ENCODE measurements at places on chromosomes 1 and 21.

DNA sequence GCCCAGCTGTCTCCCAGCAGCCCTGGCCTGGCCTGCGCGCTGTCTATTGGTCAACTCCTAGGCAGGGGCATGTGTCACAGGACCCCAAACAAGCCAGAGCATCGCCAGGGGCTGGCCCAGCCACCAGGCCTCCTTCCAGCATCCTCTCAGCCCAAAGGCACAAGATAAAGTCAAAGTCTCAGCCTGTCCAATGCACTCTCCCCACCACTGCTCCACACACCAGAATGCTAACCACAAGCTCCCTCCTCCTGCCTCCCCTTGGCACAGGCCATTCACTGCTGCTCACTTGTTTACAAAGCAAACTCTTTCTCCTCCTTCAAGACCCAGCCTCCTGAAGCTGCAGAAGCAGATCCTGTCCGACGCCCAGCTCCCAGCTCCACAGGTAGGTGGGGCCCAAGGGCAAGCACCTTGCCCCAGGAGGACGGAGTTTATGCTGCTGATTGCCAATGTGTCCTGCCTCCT, 133.4 kb downstream of the DMRTB1 start:
- H3K4me3 ChIP-seq = no peak overlapping the region
- peaks cover 9% of the 10 kb centered on the region for H3K4me1 ChIP-seq

- H3K4me3 ChIP-seq = no peak overlapping the region
- H3K36me3 ChIP-seq = no peaks in the 10 kb centered on the region
- no peak for DNase-seq
- H3K27me3 ChIP-seq = peaks cover 59% of the 10 kb centered on the region
- no peak overlapping the region for H3K27ac ChIP-seq
- H3K4me1 ChIP-seq = peaks cover 6% of the 10 kb centered on the region
Observed at GRCh38 chr1:36699113-36699911, 216.6 kb upstream of the CSF3R start.

DNA sequence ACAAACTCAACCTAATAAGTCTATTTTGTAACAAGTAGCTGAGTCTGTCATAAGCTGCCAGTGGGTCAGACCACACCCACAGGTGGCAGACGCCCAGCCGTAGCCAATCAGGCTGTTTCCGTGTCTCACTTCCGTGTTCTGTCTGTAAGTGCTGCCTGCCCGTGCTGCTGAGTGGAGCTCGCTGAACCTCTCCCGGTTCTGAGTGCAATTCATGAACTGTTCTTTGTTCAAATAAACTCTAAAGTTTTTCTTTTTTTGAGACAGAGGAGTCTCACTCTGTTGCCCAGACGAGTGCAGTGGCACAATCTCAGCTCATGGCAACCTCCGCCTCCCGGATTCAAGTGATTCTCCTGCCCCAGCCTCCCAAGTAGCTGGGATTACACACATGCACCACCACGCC, 25.1 kb downstream of the POFUT2 start:
- peaks cover 48% of the 10 kb centered on the region for H3K36me3 ChIP-seq
- peaks cover 17% of the 10 kb centered on the region for H3K27me3 ChIP-seq
- no peaks in the 10 kb centered on the region for H3K4me1 ChIP-seq
- no peak overlapping the region for H3K27ac ChIP-seq
- DNase-seq = peak; percentile 60
- H3K4me3 ChIP-seq = no peak overlapping the region

DNA sequence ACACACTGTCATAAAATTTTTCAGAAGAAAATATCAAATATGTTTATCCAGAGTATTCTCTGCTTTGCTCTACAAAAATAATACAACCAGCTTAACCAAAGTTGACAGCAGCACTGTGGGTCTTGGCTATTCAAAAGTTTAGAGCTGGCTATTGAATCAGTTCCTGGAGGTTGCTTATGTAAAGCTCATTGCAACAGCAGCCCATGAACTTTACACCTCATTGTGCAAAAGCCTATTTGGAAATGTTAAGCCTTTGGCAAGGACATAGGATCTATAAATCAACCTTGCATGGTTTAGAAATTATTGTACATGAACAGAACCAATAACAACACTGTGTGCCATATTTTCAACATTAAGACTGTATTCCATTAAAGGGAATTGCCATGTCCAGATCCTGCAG, 714.9 kb downstream of the ADGRL2 start:
- H3K4me1 ChIP-seq = no peaks in the 10 kb centered on the region
- no peak overlapping the region for H3K4me3 ChIP-seq
- H3K36me3 ChIP-seq = no peaks in the 10 kb centered on the region
- no peaks in the 10 kb centered on the region for H3K27me3 ChIP-seq
- H3K27ac ChIP-seq = no peak overlapping the region

DNA sequence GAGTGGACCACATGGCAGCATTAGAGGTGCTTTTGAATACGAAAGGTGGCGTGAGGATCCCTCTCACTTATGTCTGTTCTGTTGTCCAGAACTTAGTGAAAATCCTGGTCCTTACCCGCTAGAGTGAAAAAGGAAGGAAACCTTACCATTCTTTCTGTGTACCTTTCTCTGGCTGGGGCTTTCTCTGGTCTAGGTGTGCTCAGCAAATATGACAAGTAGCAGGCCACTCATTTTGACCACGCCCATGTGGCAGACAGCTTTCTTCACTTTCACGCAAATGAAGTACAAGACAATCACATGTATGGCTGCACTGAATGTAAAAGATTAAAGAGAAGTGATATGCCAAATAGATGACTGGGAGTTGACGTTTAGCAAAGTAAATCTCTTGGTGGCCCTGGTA, 131.9 kb downstream of the FGGY start:
- H3K4me3 ChIP-seq = no peak overlapping the region
- no peaks in the 10 kb centered on the region for H3K36me3 ChIP-seq
- no peak overlapping the region for H3K27ac ChIP-seq
- H3K4me1 ChIP-seq = peaks cover 19% of the 10 kb centered on the region

DNA sequence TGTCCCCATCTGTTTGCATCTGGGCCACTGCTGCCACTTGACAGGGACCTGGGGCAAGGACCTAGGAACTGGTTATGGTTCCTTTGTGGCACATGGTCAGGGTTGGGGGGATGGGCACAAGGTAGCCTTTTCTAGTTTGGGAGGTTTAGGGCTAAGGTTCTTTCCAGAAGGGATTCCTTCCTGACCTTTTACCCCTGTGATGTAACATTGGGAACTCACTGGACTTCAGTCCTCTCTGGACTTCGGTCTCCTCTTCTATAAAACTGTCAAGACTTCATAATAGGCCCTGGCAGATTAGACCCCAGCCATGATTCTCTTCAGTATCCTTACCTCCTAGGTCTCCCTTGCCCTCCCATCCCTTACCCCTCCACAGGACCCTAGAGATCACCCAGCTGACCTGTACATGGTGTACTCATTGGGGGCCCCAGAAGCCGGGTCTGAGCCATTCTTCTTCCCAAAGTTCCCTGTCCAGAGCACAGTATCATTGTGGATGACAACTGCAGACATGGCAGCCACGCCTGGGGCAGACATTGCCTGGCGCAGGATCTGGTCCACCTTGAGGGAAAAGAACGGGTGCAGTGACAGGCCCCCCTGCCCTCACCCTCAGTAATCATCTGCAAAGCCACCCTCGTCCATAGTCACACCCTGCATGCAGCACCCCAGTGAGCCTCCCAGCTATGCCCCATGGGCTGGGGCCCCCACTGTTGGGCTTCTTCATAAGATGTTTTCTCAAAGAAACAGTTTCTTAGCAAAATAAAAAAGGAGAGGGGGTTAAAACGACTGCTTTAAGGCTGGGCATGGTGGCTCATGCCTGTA, 12.9 kb downstream of the LACTBL1 start:
- no peaks in the 10 kb centered on the region for H3K4me1 ChIP-seq
- H3K36me3 ChIP-seq = no peaks in the 10 kb centered on the region
- no peak for DNase-seq
- H3K4me3 ChIP-seq = no peak overlapping the region
- peaks cover 25% of the 10 kb centered on the region for H3K27me3 ChIP-seq

DNA sequence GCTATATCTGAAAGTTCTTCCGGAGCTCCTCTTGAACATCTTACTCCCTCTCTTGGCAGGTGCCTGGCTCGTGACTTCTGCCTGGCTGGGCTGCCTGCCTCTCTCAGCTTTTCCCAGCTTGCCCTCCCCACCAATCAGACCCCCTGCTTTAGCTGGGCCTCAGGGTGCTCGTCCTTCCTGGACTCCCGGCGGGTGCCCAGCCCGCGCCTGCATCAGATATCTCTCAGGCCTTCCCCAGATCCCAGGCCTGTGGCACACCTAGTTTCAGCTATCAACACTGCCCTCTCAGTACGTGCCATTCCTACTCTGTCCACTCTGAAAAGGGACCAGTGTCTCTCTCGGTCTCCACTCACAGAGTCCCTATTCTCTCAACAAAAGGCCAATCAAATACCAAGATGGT, 96.5 kb upstream of the CLDN14 start:
- peaks cover 11% of the 10 kb centered on the region for H3K27me3 ChIP-seq
- no peaks in the 10 kb centered on the region for H3K4me1 ChIP-seq
- H3K4me3 ChIP-seq = no peak overlapping the region
- DNase-seq = no peak
- no peak overlapping the region for H3K27ac ChIP-seq

GRCh38 chr1:64133036-64133435, 70.4 kb upstream of the UBE2U start:
- no peak overlapping the region for H3K4me3 ChIP-seq
- H3K4me1 ChIP-seq = peaks cover 6% of the 10 kb centered on the region
- H3K27me3 ChIP-seq = no peaks in the 10 kb centered on the region
- no peaks in the 10 kb centered on the region for H3K36me3 ChIP-seq

DNA sequence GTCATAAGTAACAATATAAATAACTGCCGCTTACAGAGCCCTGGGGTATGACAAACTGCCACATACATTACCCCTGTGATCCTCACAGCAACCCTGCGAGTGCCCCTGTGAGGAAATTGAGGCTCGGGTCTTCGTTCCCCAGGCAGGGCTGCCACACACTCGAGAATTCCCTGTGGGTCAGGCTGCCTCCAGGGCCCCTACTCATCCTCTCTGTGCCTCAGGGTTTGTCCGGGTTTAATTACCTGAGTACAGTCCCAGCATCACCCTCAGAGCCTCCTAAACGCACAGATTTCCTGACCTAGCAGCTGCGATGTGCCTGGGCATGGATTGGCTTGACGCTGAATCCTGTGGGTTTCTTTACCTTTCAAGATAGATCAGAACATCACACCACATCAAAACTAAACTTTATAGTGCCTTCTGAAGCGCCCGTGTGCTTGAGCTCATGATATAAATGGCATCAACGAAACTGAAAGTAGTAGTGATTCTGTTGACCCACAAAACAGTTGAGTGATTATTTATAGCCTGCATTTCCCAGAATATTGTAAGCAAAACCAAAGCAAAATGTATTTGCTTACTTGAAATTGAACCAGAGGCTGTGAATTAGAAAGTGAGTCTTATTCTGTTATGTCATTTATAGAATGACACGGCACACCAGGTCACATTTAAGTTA, 14.0 kb downstream of the SLC37A1 start:
- no peak overlapping the region for H3K4me3 ChIP-seq
- H3K27me3 ChIP-seq = no peaks in the 10 kb centered on the region
- no peaks in the 10 kb centered on the region for H3K36me3 ChIP-seq
- peak; percentile 33 for DNase-seq

DNA sequence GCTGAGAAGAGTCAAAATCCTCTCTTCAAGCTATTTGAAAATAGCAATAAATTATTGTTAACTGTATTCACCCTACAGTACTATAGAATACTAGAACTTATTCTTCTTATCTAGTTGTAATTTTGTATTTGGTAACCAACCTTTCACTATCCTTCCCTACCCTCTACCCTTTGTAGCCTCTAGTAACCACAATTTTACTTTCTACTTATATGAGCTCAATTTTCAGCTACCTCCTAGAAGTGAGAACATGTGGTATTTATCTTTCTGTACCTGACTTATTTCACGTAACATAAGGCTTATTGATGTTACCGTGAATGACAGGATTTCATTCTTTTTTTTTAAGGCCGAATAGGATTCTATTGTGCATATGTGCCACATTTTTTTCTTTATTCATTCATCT, 30.0 kb downstream of the ZC3H11B start:
- DNase-seq = no peak
- peaks cover 28% of the 10 kb centered on the region for H3K4me1 ChIP-seq
- no peak overlapping the region for H3K27ac ChIP-seq
- H3K36me3 ChIP-seq = no peaks in the 10 kb centered on the region
- H3K27me3 ChIP-seq = no peaks in the 10 kb centered on the region

- no peak for DNase-seq
- H3K4me1 ChIP-seq = peaks cover 40% of the 10 kb centered on the region
- H3K27ac ChIP-seq = no peak overlapping the region
- no peak overlapping the region for H3K4me3 ChIP-seq
Observed at GRCh38 chr1:20100632-20101355, 18.5 kb downstream of the PLA2G2D start.

GRCh38 chr21:34791776-34792503, 123.1 kb downstream of the CLIC6 start:
- no peak for DNase-seq
- H3K36me3 ChIP-seq = peaks cover 24% of the 10 kb centered on the region
- H3K4me1 ChIP-seq = peaks cover 21% of the 10 kb centered on the region
- no peak overlapping the region for H3K27ac ChIP-seq
- H3K4me3 ChIP-seq = no peak overlapping the region
- H3K27me3 ChIP-seq = no peaks in the 10 kb centered on the region

Data from suprapubic skin (tissue), 4 donors.